ENCODE measurements at places on chromosomes 1 and 21.
A peak's percentile ranks its signal among the peaks of the same experiment; 100 is the strongest.

GRCh38 chr1:219791766-219792165 is 136.6 kb downstream of the SLC30A10 start:
- no peak for DNase-seq

- DNase-seq, result no peak
Measured at GRCh38 chr1:65827346-65827745, 34.7 kb downstream of the PDE4B start.

- DNase-seq, result no peak
Measured at GRCh38 chr1:221813887-221814286, 72.0 kb upstream of the DUSP10 start.

DNA sequence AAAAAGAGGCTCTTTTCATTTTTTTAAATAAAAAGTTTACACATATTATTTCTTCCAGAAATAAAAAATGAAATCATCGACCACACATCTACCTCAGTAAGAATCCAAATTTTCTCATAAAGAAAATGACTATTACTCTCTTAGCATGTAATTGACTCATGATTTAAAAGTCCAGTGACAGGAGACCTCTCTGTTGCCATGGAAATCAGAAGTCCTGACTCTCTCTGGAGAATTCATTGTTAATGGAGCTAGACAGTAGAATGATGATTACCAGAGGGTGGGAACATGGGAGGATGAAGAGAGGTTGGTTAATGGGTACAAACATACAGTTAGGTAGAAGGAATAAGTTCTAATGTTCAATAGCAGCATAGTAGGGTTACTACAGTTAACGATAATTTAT is 5.0 kb upstream of the CLCA4 start:
- DNase-seq, result no peak

GRCh38 chr1:110106013-110106941 is 6.0 kb upstream of the UBL4B start:
- peak; percentile 78 for DNase-seq

DNA sequence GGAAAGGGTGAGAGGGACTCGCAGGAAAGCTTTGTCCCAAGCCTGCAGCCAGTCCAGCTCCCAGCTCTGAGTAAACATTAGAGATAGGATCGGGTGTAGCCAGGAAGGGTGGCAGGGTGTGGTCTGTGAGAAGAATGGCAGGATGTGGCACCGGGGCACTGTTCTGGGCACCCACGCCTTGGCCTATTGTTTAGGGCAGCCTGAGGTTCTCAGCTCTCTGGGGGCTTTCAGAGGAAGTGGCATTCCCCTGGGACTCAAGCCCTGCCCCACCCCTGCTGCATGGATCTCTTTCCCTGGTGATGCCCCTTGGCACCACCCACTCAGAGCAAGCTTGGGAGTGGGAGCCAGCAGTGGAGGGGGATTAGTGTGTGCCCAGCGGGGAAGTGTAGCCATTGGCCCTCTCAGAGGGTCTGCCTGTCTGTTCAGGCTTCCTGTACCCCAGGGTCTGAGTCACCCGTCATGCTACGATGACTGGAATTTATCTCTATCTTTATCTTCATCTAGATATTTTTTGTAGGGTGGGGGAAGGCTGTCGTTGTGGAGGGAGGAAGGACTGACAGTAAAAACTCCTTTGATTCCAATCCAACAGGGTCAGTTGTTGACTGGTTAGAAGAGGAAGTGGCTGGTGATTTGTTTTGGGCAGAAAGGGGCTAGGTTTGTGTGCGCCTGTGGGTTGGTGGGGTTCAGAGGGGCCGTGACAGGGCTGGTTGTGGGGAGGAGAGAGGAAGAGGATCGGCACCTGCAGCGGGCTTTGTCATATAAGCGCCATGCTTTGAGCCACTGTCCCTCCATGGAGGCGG is 31.6 kb downstream of the SOX13 start:
- DNase-seq, result peak; percentile 21

DNA sequence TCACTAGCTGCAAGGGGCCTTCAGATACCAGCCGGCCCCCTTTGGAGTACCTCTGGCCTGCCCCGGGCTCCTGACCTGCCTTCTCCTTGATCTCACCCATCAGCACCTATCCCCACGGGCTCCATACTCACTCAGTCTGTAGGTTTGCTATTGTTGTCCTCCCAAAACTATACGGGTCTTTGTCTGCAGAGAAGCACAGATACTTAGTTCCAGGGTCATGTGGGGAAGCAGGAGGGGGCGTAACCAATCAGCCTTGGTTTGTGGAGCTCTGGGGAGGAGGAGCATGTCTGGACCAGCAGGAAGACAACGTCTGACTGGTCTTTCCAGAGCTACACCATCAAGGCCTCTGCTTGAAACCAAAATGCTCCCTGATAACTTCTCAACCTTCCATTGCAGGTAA is 15.2 kb downstream of the TMEM63A start:
- DNase-seq, result peak; percentile 17

GRCh38 chr1:147808025-147808424 is 47.6 kb upstream of the GJA5 start:
- DNase-seq, result no peak

GRCh38 chr1:19532519-19532918 is 47.2 kb upstream of the CAPZB start:
- DNase-seq, result no peak

GRCh38 chr1:118151312-118151937 is 33.6 kb downstream of the SPAG17 start:
- peak; percentile 73 for DNase-seq

DNA sequence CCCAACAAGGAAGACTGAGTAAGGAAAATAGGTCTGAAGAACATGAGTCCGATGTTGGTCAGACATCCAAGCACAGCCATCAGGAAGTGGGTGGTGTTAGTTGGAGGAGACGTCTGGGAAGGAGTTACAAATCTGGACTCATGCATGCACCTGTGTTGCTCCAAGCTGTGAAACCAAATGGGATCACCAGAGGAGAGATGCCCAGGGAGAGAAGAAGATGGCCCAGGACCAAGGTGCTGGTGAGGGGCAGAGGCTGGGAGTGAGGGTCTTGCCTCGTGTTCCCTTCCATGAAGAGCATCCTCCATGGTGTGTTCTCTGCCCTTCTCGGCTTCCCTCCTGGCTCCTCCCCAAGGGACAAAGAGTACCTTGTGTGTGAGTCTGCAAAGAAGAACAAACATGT is 405.6 kb downstream of the NPHP4 start:
- DNase-seq, result no peak

DNA sequence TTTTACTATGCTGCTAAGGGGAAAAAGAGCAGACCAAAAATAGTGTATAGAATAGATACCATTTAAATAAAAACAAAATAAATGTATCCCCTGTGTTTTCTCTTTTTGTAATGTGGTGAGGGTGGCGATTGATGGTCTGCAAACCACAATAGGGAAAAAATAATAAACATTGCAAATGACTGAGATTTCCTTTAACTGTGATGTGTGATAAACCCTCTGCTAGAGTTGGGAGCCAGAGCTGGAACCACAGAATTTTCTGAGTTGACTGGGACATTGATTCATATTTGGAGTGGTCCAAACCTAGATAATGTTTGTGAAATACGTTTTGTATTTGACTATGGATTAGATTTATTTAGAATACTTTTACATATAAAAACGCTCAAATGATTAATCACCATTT is 70.6 kb upstream of the PTGFR start:
- DNase-seq, result no peak

DNA sequence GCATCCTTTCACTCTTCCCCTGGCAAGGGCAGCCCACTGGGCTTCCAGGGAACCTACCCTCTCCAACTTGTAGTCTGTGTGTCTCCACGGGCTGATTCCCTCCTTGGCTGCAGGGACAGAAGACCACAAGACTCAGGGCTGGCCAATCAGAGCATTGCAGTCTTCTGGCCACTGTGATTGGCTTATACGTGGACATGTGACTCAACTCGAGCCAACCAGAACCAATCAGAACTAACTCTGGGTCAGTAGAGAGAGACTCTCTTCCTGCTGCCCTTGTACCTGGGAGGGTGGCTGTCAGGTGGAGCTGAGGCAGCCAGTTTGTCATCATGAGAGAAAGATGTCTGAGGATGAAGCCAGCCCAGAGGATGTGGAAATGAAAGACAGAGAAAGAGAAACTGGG is 64.0 kb downstream of the DHRS3 start:
- no peak for DNase-seq

DNA sequence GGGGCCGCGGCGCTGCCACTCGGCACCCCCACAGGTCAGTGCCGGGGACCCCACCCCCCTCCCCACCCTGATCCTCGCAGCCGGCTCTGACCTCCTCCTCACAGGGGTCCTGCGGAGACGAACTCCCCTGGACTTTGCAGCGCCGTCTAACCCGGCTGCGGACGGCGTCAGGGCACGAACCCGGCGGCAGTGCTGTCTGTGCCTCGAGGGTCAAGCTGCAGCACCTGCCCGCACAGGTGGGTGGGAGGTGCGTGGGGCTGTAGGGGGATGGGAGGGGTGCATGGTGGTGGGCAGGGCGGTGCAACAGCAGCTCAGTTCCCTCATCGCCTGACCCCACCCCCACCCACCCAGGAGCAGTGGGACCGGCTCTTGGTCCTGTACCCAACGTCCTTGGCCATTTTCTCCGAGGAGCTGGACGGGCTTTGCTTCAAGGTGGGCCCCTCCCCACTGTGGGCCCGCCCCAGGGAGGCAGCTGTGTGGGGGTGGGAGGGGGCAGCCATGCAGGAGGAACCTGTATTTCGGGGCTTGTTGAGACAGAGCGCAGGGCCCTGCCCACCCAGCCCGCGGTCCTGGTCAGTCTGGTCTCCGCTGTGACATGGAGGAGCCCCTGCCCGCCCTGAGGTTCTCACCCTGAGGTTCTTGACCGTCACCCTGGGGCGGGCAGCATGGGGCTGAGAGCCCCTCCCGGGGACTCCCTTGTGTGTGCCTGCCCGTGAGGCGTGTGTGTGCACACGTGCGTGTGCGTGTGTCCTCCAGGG is 4.9 kb downstream of the PLEKHN1 start:
- no peak for DNase-seq

GRCh38 chr1:165647970-165648369 is 16.9 kb downstream of the MGST3 start:
- DNase-seq, result no peak

- DNase-seq, result peak; percentile 50
Measured at GRCh38 chr1:206687915-206688442, 3.3 kb downstream of the MAPKAPK2 start.

DNA sequence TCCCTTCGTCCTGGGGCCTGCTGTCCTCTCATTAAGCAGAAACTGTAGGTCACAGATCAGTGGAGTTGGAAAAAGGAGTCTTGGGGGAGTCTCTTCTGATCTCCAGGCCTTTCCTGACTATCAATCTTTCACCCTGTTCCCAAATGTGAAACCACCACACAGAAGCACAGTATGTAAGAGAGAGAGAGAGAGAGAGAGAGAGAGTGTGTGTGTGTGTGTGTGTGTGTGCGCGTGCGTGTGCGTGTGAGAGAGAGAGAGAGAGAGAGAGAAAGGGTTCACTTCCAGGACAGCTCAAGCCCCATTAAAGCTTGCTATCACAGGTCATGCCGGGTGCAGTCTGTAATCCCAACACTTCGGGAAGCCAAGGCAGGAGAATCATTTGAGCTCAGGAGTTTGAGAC is 1.5 kb upstream of the TTC24 start:
- no peak for DNase-seq

GRCh38 chr21:39386899-39387298 is 38.0 kb upstream of the HMGN1 start:
- DNase-seq, result no peak

- DNase-seq, result no peak
Measured at GRCh38 chr1:97560714-97561113, 360.1 kb downstream of the DPYD start.

- DNase-seq, result no peak
Measured at GRCh38 chr1:93841771-93842170, 37.2 kb downstream of the DNTTIP2 start.

DNA sequence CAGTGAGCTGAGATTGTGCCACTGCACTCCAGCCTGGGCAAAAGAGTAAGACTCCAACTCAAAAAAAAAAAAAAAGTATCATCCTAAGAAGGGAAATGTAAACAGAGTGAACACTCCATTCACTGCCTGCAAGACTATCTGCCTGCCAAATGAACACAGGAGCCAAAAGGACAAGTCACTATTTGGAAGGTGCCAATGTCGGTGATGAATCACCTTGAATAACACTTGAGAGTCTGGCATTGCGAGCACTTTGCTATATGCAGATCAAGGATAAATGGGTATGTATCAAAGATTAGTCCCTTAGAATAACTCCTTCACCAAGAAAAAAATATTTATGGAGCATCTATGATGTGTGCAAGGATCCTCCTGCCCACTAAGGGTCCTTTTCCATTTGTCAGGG is 6.6 kb downstream of the UBR4 start:
- DNase-seq, result no peak

- no peak for DNase-seq
Measured at GRCh38 chr21:17789069-17789468, 30.1 kb downstream of the C21orf91 start.

Data from suppressor macrophage treated with lipopolysaccharide for 1 hour (primary cell).